Breast epithelium (tissue), 4 donors: ENCODE measurements at places on chromosomes 3 and 15.

GRCh38 chr3:45617430-45618080 lies 23.0 kb downstream of the LIMD1 start:
- DNase-seq = no peak

DNA sequence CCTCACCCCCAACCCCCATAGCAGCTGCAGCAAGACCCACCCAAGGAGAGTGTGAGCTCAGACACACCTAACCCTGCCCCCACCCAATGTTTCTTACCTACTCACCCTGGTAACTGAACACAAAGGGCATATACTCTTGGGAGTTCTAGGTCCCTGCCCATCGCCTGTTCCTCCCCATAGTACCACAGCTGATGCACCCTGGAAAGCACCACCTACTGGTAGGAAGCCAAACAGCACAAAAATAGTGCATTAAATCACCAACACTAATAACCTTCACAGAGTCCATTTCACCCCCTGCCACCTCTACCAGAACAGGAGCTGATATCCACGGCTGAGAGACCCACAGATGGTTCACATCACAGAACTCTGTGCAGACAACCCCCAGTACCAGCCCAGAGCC lies 245.2 kb downstream of the EFHB start:
- no peak for DNase-seq

- DNase-seq = no peak
Observed at GRCh38 chr3:66437341-66437929, 63.4 kb downstream of the LRIG1 start.

GRCh38 chr3:155663467-155664212 lies 81.2 kb downstream of the PLCH1 start:
- no peak for DNase-seq

- DNase-seq = no peak
Observed at GRCh38 chr3:143699424-143699823, 148.8 kb downstream of the SLC9A9 start.

- no peak for DNase-seq
Observed at GRCh38 chr3:5531741-5532290, 344.3 kb downstream of the EDEM1 start.

DNA sequence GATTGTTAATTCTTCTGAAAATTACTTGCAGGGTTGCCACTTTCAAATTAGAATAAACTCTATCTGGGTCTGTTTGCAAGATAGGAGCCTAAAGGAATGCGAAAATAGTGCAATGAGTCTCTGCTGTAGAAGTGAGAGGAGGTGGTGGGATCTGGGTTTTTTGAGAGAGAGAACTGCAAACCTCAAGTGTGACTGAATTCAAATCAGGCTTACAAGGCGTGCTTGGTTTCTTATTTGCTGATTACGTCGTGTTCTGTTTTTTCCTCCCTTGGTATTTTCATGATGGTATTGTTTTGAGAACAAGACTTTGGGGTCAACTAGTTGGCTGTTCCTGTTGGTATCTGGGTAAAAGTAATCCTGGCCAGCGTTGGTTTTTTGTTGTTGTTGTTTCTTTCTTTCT lies 490.9 kb upstream of the CFAP20DC start:
- DNase-seq = no peak

DNA sequence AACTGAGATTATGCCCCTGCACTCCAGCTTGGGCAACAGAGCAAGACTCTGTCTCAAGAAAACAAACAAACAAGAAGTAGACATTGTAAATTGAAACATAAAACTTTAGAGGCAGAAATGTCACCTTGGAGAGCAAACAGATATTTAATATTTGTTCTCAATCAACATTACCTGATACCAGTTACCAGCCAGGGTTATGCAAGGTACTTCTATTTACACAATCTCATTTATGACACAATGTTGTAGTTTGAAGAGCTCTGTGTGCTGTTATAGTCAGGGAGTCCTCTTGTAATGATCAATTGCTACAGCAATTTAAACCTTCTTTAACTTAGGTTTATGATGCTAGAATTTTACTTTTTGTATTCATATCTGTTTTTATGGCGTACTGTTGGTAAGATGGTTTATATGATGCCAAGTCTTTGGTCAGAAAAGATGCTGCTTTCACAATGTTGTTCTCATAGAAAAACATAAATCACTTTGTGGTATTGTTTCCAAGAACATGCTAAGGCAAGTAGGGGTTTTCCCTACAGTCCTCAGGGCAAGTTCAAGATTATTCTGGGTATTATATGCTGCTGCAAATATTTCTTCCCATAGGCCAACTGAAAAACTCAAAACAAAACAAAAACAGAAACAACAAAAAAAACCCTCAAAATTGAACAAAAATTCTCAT lies 173.5 kb downstream of the TNIK start:
- no peak for DNase-seq

GRCh38 chr3:187551416-187551815 lies 118.8 kb downstream of the SST start:
- DNase-seq = no peak

DNA sequence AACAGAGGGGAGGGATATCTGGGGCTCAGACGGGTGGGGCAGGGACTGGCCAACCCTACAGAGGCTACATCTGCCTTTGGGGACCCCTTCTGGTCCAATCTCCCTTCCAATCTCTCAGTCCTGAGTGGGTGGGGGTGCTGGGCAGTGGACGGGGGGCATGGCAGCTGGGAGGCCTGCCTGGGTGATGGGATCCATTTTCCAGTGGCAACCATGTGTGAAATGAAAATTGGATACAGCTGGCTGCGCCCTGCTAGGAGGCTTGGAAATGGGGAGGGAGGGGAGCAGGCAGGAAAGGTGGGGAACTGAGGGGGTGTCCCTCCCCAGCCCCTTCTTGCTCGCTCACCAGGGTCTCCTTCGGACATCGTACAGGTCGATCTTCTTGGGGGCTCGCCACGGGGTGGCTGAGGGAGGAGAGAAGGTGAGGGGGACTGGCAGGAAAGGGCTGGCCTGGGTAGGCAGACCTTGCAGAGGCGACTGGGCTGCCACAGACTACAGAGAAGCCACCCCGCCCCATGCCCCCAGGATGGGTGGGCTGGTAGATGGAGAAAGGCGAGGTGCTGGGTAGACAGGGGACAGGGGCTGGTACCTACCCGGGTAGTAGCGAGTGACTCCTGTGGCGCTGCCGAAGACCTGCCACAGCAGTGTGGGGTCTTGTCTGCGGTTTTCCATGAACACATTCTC lies 21.2 kb upstream of the TMEM115 start:
- no peak for DNase-seq

- peak; percentile 39 for DNase-seq
Observed at GRCh38 chr3:126850370-126851085, 132.4 kb upstream of the PLXNA1 start.

- no peak for DNase-seq
Observed at GRCh38 chr3:15728766-15729165, 69.0 kb downstream of the ANKRD28 start.
